ENCODE measurements at places on chromosomes 5 and 9.

GRCh38 chr5:123752552-123753179, 240.7 kb downstream of the CSNK1G3 start:
- DNase-seq = peak; percentile 28

- no peak for DNase-seq
Measured at GRCh38 chr9:77885104-77885672, 146.4 kb downstream of the GNAQ start.

DNA sequence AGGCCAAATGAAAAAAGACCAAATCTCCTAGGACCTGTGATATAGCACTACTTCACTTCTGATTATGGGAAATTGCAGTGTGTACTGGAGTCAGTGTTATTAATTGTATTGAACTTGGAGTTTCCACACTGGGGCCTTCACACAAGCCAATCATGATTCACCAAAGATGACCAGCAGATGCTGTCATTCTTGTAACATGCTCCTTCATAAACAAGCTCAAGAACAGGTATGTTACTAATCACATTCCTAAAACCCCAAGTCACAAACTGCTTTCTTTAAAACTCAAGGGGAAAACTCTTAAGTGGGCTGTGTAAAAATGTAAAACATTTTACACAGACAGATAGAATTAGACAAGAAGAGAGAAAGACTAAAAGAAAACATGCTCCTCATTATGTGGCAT, 5.6 kb downstream of the KLHL3 start:
- peak; percentile 50 for DNase-seq

DNA sequence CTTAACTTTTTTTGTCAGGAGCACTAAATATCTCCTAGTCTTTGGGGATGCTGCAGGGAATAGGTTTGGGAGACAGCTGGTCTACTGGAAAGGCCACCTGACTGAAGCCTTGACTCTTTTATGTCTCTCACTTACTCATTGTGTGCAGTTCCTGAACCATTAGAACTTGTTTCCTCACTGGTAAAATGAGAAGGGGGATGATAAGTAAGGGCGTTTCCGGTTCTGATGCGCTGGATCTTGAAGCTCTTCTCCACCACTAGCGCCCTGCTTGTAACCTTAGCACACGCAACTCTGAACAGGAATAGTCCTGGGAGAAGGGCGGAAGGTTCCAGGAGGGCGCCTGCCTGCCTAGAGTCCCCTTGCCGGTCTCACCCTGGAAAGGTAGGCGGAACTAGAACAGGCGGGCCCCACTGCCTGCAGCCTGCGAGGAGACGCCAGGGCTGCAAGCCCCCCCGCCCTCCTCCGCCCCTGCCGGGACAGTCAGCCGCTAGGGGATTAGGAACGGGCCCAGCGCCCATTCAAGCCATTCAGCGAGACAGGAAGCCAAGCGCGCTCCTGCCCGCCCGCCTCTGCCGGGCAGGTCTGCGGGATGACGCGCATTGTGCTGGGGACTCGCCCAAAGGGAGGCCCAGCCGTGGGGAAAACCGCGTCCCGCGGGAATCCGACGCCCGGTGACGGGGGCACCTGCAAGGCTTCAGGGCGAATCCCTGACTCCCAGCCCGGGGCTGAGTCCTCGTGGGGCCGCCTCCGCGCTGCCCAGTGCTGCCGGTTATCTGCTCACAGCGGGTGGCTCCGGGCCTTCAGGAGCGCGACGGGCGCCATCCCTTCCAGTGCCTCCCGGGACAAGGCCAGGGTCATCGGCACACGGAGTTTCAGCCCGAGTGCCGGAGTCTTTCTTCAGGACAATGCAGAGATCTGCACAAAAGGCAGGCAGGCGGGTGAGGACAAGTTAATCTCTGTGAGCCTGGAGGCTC, 44.0 kb upstream of the XPA start:
- no peak for DNase-seq

DNA sequence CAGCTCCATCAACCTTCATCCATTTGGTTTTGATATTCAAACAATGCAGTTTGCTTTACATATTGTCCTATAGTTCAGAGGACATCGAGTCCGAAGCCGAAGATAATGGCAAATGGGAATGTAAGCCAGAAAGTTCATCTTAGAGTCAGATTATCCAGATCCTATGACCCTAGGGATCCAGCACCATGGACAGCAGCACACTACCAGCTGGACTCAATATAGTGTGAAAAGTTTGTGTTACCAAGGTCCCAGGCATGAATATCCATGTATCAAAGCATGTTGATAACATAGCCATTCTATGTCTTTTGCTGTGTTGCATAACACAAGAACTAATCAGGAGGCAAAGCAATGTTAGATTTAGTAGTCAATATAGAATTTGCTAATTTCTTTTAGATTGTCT, 46.3 kb downstream of the FSTL4 start:
- peak; percentile 5 for DNase-seq

- DNase-seq = no peak
Measured at GRCh38 chr5:150461231-150461630, 11.7 kb upstream of the RPS14 start.

GRCh38 chr9:90838098-90838497, 36.5 kb downstream of the SYK start:
- DNase-seq = no peak

GRCh38 chr9:89356782-89357181, 38.5 kb downstream of the SECISBP2 start:
- no peak for DNase-seq

- no peak for DNase-seq
Measured at GRCh38 chr9:127144670-127145445, 22.4 kb upstream of the ANGPTL2 start.

- no peak for DNase-seq
Measured at GRCh38 chr9:13020146-13021040, 245.6 kb downstream of the LURAP1L start.

DNA sequence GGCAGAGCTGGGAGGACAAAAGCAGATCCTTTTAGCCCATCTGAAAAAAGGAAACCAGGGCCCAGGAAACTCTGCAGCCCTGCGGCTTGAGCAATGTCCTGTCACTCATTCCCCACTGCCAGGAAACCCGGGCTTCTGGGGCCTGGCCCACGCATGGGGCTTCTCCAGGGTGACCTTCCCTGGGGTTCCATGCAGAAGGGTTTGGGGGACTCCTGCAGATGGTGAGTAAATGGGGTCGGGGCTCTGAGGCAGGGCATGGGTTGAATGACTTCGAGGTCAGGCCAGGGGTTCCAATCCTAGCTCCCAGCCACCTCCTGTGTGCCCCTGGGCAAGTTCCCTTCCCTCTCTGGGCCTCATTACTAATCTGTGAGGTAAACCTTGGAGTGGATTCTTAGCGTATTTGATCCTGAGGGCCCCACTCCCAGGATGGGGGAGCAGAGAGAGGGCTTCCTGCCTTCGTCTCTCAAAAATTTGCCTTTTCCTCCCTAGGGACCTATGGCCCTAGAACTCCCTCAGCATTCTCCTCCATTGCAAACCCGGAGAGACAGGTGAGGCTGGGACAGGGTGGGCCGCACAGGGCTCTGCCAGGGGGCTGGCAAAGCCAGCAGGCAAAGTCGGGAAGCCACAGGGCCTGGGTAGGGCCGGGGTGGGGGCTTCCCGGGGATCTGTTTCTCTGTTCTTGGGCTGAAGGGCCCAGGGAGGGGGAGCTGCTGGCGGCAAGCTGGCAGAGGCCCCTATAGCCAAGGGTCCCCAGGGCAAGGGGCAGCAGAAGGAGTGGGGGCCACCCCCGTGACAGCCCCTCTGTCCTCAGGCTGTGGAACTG, 25.8 kb downstream of the ADGRD2 start:
- no peak for DNase-seq

DNA sequence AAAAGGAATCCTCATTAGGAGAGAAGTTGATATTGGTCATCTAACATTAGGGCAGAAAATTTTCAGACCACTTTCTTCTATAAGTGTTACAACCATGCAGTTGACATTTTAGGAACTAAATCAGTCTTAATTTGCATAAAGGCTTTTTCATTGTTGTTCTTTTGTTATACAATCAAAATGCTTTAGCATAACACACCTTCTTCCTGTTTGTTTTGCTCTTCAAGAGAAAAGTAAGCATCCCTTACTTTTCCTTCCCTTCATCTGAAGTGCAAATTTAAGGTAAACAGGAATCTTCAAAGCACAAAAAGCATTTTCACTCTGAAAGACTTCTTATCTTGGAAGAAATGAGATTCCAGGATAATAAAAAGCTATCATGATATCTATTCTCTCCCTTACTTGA, 273.6 kb downstream of the PTPRD start:
- DNase-seq = no peak

Measured in kidney epithelial cell (primary cell).